MCF 10A (cell line): ENCODE measurements at places on chromosomes 3 and 15. TPM values are rescaled to one million over a fixed set of nuclear protein-coding genes. Genes with fewer than 3 reads are reported as not detected.

ZCWPW2 gene
- 0.77 and 1.0 TPM in 2 replicates for total RNA-seq

AGBL1 gene
- total RNA-seq = not detected in 2 replicates

HRG gene
- 0.16 and 0.20 TPM in 2 replicates for total RNA-seq

TMEM42 gene
- total RNA-seq = 27.6 and 27.8 TPM in 2 replicates

SLC22A14 gene
- 0.44 and 0.64 TPM in 2 replicates for total RNA-seq

IL5RA gene
- not detected in 2 replicates for total RNA-seq

CLRN1 gene
- total RNA-seq = not detected in 2 replicates

KLHL40 gene
- not detected in 2 replicates for total RNA-seq

AMOTL2 gene
- total RNA-seq = 92.6 and 137 TPM in 2 replicates

ARGFX gene
- not detected in 2 replicates for total RNA-seq

GPR149 gene
- not detected in 2 replicates for total RNA-seq

GPR160 gene
- total RNA-seq = 1.8 and 2.6 TPM in 2 replicates

HMG20A gene
- 39.7 and 40.1 TPM in 2 replicates for total RNA-seq

CADM2 gene
- total RNA-seq = not detected in 2 replicates

GOLGA6A gene
- not detected in 2 replicates for total RNA-seq

RYR3 gene
- total RNA-seq = not detected in 2 replicates

SEMA3F gene
- 34.6 and 51.5 TPM in 2 replicates for total RNA-seq

CADPS gene
- not detected in 2 replicates for total RNA-seq

ABHD17C gene
- total RNA-seq = 10.1 and 11.9 TPM in 2 replicates

CX3CR1 gene
- total RNA-seq = not detected in 2 replicates

CFAP92 gene
- 0.10 and 0.16 TPM in 2 replicates for total RNA-seq

HGD gene
- 0.44 and 1.0 TPM in 2 replicates for total RNA-seq

SEMA6D gene
- total RNA-seq = 0.65 and 1.1 TPM in 2 replicates

SH2D7 gene
- total RNA-seq = not detected in 2 replicates

BOC gene
- total RNA-seq = 1.8 and 2.3 TPM in 2 replicates

CDCP1 gene
- total RNA-seq = 180 and 208 TPM in 2 replicates

CFAP100 gene
- total RNA-seq = not detected in 2 replicates

CAPN7 gene
- total RNA-seq = 48.4 and 55.2 TPM in 2 replicates

ROPN1 gene
- total RNA-seq = not detected in 2 replicates

PRSS50 gene
- not detected in 2 replicates for total RNA-seq

HESX1 gene
- 0.66 and 1.3 TPM in 2 replicates for total RNA-seq

KIF15 gene
- total RNA-seq = 5.6 and 10.6 TPM in 2 replicates
